ENCODE measurements at places on chromosomes 3 and 15. TPM values are rescaled to one million over a fixed set of nuclear protein-coding genes. Genes with fewer than 3 reads are reported as not detected.

MYLK gene
- total RNA-seq = 611 TPM

RHCG gene
- total RNA-seq = not detected

TRAK1 gene
- total RNA-seq = 17.8 TPM

ARHGAP11A gene
- 50.8 TPM for total RNA-seq

AVEN gene
- 37.0 TPM for total RNA-seq

PODXL2 gene
- 2.0 TPM for total RNA-seq

POLQ gene
- total RNA-seq = 6.5 TPM

BLM gene
- total RNA-seq = 9.7 TPM

PRR20G gene
- not detected for total RNA-seq

CCDC33 gene
- 0.12 TPM for total RNA-seq

XIRP1 gene
- not detected for total RNA-seq

CCDC80 gene
- total RNA-seq = 363 TPM

EOMES gene
- total RNA-seq = not detected

IL12A gene
- 4.1 TPM for total RNA-seq

COL6A5 gene
- total RNA-seq = under 0.01 TPM

GJD2 gene
- not detected for total RNA-seq

SLC22A14 gene
- total RNA-seq = not detected

GOLGA8H gene
- 0.33 TPM for total RNA-seq

PLA2G4B gene
- 1.2 TPM for total RNA-seq

DNAH12 gene
- under 0.01 TPM for total RNA-seq

PLA2G4F gene
- total RNA-seq = 0.12 TPM

ANKRD63 gene
- not detected for total RNA-seq

DNASE1L3 gene
- total RNA-seq = not detected

FILIP1L gene
- total RNA-seq = 15.8 TPM

PAQR5 gene
- total RNA-seq = 1.5 TPM

PROS1 gene
- 20.1 TPM for total RNA-seq

ECE2 gene
- not detected for total RNA-seq

DPH6 gene
- total RNA-seq = 27.6 TPM

GCSAM gene
- total RNA-seq = not detected

ZNF80 gene
- total RNA-seq = not detected

LRTM1 gene
- not detected for total RNA-seq

TJP1 gene
- total RNA-seq = 69.4 TPM

ACAD11 gene
- total RNA-seq = 68.4 TPM

CDHR4 gene
- 0.12 TPM for total RNA-seq

CFAP100 gene
- total RNA-seq = not detected

ISL2 gene
- 0.12 TPM for total RNA-seq
